ENCODE measurements at places on chromosomes 12 and 14.

DNA sequence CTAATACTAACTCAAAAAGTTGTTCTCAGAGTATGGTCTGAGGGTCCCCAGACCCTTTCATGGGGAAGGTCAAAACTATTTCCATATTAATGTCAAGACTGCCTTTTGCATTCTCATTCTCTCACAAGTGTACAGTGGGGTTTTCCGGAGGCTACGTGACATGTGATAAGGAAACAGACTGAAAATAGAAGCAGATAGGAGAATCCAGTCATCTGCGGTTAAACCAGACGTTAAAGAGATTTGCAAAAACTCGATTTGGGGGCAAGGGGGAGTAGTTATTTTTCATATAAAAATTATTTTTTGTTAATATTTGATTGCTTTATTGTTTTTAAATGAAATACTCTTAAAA, 1.0 kb upstream of the NAP1L1 start:
- no peak for DNase-seq

DNA sequence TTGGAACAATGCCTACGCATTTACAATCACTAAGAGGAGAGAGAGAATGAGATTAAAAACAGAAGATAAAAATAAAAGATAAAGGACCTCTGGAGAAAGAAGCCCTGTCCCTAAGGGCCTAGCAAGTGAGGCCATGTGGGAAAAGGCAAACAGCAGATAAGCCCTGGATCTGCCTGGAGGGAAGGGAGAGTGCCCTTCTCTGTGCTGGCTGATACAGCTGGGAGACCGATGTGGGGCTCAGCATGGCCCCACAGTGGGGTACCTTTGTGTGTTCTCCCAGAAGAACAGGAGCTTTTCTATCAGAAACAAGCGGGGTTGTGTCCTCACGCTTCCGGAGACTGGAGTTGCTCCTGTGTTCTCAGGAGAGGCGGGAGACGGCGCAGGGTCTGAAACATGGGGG, 59.9 kb downstream of the TMCC3 start:
- no peak for DNase-seq

DNA sequence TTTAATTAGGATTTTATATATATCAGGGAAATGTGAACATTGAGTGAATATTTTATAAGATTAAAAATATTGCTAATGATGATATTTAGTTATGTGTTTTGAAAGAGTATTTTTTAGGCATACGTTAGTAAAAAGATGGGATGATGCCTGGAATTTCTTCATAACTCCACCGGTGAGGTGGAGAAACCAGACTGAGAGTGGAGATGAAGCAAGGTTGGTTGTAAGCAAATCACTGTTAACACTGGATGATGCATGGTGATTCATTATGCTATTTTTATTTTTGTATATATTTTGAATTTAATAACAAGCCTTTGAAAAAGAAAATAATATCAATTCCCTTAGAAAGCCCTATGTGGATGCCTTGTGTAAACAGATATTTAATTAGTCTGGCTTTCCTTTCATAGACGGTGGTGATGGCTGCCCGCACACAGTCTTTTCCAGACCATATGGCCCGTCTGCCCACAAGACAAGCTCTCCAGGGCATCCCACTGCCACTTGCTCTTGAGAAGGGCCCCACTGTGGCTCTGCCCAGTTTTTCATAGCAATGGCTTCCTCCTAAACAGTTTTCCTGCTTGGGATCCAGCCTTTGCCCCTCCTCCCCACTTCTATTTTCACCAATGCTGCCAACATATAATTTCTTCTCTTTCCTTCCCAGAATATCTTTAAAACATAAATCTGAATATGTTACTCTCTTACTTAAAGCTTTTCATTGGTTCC, 95.4 kb downstream of the HELB start:
- no peak for DNase-seq

DNA sequence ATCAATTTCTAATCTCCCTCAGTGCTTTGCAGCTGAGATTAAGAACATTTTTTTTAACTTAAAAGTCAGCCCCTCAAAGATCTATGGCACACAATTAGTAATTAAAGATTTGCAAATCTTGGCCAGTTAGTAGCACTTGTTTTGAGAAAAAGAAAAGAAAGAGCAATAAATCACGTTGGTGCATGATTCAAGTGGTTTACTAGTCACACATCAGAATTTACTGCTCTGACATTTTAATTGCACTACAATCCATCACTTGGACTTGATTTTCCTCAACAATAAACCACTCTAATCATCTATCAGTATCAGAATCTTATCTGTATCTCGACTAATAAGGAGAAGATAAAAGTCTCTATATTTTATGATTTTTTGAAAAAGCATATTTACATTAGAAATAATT, 154.3 kb downstream of the HELB start:
- DNase-seq: no peak

GRCh38 chr12:84756961-84757360, 155.6 kb downstream of the SLC6A15 start:
- DNase-seq: no peak

DNA sequence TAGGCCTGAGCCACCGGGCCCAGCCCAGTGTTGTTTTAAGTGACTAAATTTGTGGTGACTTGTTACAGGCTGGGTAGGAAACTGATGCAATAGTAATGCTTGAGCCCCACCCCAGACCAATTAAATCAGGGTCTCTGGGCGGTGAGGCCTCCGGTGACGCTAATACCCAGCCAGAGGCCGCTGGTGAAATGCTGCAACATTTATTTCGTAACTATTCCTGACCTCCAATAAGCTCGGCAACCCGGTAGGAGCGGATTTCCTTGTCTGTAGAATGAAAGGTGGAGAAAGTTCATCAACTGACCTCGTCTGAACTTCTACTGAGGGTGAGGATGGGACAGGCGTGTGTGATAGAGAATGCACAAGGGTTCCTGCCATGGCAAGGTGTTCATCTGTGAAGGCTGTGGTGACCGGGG, 42.3 kb downstream of the FZD10 start:
- no peak for DNase-seq

Data from stimulated activated CD8-positive, alpha-beta memory T cell treated with anti-CD3 and anti-CD28 coated beads, Interleukin-7, amount 100 ng/mL, for 4 hours (primary cell).